Stimulated activated CD8-positive, alpha-beta memory T cell treated with anti-CD3 and anti-CD28 coated beads, Interleukin-12 subunit alpha, Interleukin-12 subunit beta, amount 100 ng/mL, for 4 hours (primary cell): ENCODE measurements at places on chromosomes 7 and 10.
A peak's percentile ranks its signal among the peaks of the same experiment; 100 is the strongest.

DNA sequence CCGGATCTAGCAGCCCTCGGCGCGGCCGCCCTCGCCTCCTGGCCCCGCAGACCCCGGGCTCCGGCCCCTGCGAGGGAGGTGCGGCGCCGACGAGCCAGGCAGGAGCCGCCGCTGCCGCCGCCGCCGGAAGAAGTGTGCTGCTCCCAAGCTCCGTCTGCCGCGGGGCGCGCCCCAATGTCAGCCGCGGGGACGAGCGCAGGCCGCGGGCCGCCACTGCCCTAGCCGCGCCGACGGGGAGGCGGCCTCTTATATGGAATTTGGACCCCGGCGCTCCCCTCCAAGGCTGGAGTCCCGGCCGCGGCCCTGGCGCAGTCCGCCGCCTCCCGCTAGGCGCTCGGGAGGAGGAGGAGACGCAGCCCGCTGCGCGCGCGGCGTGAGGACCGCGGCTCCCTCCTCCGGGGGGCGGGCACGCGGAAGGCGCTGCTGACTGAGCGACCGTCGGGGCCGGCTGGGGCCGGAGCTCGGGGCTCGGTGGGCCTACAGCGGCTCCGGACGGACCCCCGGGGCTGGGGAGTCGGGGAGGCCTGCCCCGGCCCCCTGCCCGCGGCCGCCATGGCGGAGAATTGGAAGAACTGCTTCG lies at the start of gene TRIM8:
TRIM8 (plus strand) TSS at position 414 of the 580 bp plus-strand sequence; CDS start at position 553, 139 bp downstream.
- peak; percentile 53 for DNase-seq

GRCh38 chr7:147415991-147416390 lies 1174.6 kb upstream of the C7orf33 start:
- no peak for DNase-seq

GRCh38 chr7:143286522-143286890 lies 1.6 kb upstream of the CASP2 start:
- DNase-seq: no peak

- DNase-seq: no peak
Measured at GRCh38 chr7:75611557-75612178, 119.5 kb downstream of the SPDYE5 start.

GRCh38 chr7:21543528-21544302 lies 876 bp downstream of the DNAH11 start:
- no peak for DNase-seq

GRCh38 chr7:43764039-43764761 lies 5.7 kb downstream of the BLVRA start:
- no peak for DNase-seq
